ENCODE measurements at places on chromosomes 1 and 21.

DNA sequence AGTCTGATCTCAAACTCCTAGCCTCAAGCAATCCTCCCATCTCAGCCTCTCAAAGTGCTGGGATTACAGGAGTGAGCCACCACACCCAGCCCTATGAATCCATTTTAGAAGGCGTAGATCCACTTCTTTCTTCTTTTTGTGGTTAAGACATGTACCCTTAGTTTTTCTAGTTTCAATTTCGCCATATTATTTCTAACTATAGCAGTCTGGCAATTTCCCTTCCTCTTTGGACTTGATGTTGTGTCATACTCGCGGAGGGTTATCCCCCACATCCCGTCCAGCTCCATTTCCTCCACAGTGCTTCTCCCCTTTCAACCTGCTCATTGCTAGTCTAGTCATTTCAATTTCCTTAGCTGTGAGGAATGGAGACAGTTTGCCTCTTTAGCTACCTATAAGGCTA, 5.2 kb upstream of the LRRC8D start:
- no peak for DNase-seq

- no peak for DNase-seq
Observed at GRCh38 chr1:8524627-8525157, 206.8 kb downstream of the SLC45A1 start.

- no peak for DNase-seq
Observed at GRCh38 chr1:186782791-186783190, 46.0 kb upstream of the PLA2G4A start.

- no peak for DNase-seq
Observed at GRCh38 chr1:43536864-43537358, 6.2 kb downstream of the PTPRF start.

DNA sequence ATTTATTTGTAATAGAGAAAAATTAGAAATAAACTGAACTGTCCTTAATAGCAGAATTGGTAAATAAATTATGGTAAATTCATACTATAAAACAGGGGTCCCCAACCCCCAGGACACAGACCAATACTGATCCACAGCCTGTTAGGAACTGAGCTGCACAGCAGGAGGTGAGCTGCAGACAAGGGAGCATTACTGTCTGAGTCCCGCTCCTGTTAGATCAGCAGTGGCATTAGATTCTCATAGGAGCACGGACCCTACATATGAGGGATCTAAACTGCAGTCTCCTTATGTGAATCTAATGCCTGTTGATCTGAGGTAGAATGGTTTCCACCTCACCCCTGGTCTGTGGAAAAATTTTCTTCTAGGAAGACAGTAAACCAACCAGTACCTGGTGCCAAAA, 7.5 kb downstream of the WDR47 start:
- no peak for DNase-seq

- no peak for DNase-seq
Observed at GRCh38 chr1:210332719-210333398, 4.2 kb downstream of the HHAT start.

- DNase-seq = no peak
Observed at GRCh38 chr1:117683571-117684285, 77.9 kb downstream of the TENT5C start.

DNA sequence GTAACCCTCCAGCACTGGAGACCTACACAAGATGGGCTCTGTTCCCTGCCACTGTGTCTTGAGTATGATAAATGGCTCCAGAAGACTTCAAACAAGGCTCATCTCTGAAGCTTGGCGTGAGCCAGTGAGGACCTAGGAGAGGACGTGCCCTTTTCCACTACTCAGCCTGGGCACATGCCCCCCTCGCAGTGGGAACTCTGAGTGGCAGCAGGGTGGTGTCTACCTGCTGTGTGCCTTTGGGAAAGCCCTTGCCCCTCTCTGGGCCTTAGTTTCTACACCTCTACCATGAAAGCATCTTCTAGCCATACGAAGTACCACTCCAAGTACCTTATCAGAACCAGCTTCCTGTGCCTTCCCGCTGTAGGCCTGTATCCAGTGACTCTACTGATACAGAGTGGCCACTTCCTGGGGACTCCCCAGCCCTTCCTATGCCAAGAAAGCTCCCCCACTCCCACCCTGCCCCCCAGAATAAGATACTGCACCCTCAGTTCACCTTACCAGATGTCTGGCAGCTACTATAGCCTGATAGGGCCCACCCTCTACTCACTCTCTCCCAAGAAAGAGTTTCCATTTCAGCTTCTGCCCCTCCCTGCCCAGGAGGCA, 3.1 kb upstream of the MOB3C start:
- no peak for DNase-seq

DNA sequence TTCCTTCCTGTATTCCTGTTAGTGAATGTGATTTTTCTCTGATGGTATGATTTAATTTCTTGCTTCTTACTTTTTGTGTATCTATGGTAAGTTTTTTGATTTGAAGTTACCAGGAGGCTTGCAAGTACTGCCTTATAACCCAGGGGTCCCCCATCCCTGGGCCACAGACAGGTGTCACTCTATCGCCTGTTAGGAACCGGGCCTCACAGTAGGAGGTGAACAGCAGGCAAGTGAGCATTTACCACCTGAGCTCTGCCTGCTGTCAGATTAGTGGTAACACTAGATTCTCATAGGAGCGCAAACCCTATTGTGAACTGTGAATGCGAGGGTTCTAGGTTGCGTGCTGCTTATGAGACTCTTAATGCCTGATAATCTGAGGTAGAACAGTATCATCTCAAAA, 143.3 kb downstream of the RPS6KC1 start:
- DNase-seq = no peak

DNA sequence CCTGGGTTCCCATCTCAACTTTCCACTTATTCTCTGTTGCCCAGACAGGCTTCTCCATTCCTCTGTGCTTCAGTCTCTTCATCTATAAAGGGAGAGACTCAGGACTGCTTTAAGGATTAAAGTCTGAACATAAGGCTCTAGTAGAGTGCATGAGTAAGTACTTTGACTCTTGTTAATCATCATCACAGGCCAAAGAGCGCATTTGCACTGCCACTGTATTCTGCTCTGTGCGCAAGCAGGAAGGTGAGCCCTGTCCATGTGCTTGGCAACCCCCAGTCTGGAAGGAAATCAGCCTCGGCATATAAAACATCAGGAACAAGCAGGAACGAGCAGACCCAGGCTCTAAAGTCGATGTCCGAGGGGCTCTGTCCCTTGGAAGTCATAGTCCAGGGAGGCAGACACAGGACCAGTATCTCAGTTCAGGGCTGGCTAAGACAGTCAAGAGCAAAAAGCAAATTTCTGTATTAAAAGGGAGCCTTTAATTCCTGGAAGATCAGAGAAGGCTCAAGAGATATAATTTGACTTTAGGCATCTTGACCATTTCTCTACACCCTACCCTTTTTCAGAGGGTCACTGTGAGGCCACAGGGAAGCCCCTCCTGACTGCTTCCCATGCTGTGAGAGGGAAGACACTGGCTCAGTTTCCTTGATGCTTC, 131.2 kb downstream of the TRABD2B start:
- no peak for DNase-seq

- no peak for DNase-seq
Observed at GRCh38 chr1:222331765-222332164, 216.1 kb downstream of the HHIPL2 start.
